ENCODE measurements at places on chromosomes 5 and 9.

- H3K4me1 ChIP-seq = no peaks in the 10 kb centered on the region
- DNase-seq = no peak
- H3K36me3 ChIP-seq = no peaks in the 10 kb centered on the region
- no peaks in the 10 kb centered on the region for H3K27me3 ChIP-seq
- no peak overlapping the region for H3K4me3 ChIP-seq
Measured at GRCh38 chr5:156716591-156717380, 133.3 kb upstream of the PPP1R2B start.

DNA sequence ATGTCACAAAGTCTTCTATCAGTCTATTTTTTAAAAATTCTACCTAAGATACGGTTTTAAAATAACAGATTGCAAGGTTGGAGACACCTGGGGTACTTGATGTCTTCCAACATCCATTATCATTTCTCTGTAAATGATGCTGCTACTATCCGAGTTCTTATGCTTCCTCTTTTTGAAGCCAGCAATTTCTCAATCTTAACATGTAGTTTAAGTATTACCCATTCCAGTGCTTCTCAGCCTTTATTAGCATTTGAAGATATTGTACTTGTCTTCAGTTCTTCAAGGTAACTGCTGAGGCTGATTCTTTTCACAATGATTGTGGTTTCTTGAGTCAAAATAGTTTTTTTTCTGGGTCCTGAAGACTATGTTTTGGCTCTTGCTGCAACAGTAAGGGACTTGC, 96.4 kb upstream of the SELENOP start:
- H3K36me3 ChIP-seq = no peaks in the 10 kb centered on the region
- H3K27me3 ChIP-seq = peaks cover 62% of the 10 kb centered on the region
- peak overlapping the region; percentile 91 for H3K4me3 ChIP-seq
- H3K4me1 ChIP-seq = peaks cover 7% of the 10 kb centered on the region
- no peak overlapping the region for H3K27ac ChIP-seq
- no peak for DNase-seq

- H3K36me3 ChIP-seq = peaks cover 4% of the 10 kb centered on the region
- H3K27me3 ChIP-seq = no peaks in the 10 kb centered on the region
- H3K4me1 ChIP-seq = no peaks in the 10 kb centered on the region
- no peak for DNase-seq
- H3K4me3 ChIP-seq = no peak overlapping the region
Measured at GRCh38 chr5:39282561-39282960, 63.2 kb upstream of the FYB1 start.

DNA sequence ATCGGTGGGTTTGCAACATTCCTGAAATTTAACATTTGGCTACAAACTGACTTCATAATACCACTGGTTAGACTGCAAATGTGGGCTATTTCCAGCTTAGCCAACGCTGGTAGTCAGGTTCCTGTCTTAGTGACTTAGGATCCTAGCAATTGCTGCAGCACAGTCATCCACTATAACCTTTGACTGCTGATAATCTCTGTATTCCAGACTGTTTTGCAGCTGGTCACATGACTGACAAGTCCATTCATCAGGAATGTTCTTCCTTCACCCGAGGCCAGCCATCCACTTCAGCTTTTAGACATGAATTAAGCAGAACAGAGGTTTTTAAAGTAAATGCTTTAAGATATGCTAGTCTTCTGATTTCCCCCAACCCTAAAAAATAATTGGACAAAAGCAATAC, 425.9 kb upstream of the MPDZ start:
- H3K27me3 ChIP-seq = no peaks in the 10 kb centered on the region
- H3K4me1 ChIP-seq = peaks cover 8% of the 10 kb centered on the region
- no peak overlapping the region for H3K27ac ChIP-seq
- no peak overlapping the region for H3K4me3 ChIP-seq
- no peaks in the 10 kb centered on the region for H3K36me3 ChIP-seq
- no peak for DNase-seq

DNA sequence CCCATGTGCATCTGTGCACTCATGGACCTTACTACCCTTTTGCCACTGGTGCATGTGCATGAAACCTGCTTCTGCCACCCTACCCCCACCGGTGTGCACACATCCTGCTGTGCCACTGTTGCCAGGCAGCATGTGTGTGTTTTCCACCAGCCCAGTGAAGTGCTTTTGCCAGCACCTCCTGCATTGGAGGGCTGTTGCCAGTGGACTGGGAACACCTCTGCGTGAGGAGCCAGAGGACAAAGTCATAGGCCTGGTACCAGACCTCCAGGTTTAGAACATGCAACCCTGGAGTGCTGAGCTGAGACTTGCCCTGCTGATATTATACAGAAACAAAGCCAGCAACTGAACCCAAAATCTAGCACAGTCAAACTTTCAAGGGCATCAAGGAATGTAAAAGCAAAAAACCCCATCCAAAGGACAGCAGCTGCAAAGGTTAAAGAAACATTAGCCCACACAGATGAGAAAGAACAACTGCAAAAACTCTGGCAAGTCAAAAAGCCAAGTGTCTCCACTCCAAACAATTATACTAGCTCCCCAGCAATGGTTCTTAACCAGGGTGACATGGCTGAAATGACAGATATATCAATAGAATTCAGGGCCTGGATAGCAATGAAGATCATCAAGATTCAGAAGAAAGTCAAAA, 70.6 kb upstream of the PTPN3 start:
- no peak overlapping the region for H3K27ac ChIP-seq
- no peak overlapping the region for H3K4me3 ChIP-seq
- H3K27me3 ChIP-seq = peaks cover 9% of the 10 kb centered on the region

GRCh38 chr9:96382175-96382574, 1.3 kb downstream of the SLC35D2 start:
- H3K36me3 ChIP-seq = peaks cover 14% of the 10 kb centered on the region
- no peak overlapping the region for H3K4me3 ChIP-seq
- peaks cover 15% of the 10 kb centered on the region for H3K27me3 ChIP-seq
- H3K27ac ChIP-seq = no peak overlapping the region
- H3K4me1 ChIP-seq = peaks cover 38% of the 10 kb centered on the region

DNA sequence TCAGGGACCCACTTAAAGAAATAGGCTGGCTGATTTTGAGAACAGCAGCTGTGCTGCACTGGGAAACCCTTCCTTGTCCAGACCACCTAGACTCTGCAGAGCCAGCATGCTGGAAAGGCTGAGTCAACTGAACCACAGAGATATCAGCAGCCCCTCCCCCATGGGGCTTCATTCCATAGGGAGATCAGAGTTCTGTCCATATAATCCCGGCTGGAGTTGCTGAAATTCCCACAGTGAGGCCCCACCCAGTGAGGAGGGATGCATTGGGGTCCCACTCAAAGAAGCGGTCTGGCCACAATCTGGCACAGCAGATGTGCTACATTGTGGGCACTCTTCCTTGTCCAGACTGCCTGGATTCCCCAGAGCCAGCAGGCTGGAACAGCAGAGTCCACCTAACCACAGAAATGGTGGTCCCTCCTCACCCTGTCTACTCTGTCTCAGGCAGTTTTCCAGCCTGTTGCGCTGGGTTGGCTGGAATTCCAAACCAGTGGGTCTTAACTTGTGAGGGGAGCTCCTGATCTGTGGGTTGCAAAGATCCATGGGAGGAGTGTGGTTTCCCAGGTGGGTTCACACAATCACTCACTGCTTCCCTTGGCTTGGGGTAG, 127.1 kb downstream of the RNF180 start:
- H3K27me3 ChIP-seq = peaks cover 4% of the 10 kb centered on the region
- no peak overlapping the region for H3K27ac ChIP-seq
- H3K36me3 ChIP-seq = no peaks in the 10 kb centered on the region
- H3K4me1 ChIP-seq = no peaks in the 10 kb centered on the region
- peak; percentile 8 for DNase-seq

DNA sequence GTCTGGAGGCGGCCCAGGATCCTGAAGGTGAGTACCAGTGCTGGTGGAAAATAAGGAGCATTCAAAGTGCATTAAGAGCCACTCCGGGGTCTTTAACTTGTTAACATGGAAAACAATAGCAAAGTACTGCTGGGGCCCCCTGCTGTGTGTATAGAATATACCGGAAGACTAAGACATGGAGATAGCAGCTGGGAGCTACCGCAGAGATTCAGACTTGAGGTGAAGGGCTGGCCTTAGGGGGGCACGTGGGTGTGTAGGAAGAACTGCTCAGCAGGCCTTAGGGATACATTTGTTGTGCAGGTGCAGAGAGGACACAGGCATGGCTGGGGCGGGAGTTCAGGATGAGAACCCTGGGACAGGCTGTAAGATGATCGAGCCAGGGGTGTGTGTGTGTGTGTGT, 1.2 kb upstream of the DMRT1 start:
- peak overlapping the region; percentile 44 for H3K4me3 ChIP-seq
- H3K36me3 ChIP-seq = no peaks in the 10 kb centered on the region
- no peak for DNase-seq
- peaks cover 94% of the 10 kb centered on the region for H3K27me3 ChIP-seq
- H3K4me1 ChIP-seq = peaks cover 22% of the 10 kb centered on the region

DNA sequence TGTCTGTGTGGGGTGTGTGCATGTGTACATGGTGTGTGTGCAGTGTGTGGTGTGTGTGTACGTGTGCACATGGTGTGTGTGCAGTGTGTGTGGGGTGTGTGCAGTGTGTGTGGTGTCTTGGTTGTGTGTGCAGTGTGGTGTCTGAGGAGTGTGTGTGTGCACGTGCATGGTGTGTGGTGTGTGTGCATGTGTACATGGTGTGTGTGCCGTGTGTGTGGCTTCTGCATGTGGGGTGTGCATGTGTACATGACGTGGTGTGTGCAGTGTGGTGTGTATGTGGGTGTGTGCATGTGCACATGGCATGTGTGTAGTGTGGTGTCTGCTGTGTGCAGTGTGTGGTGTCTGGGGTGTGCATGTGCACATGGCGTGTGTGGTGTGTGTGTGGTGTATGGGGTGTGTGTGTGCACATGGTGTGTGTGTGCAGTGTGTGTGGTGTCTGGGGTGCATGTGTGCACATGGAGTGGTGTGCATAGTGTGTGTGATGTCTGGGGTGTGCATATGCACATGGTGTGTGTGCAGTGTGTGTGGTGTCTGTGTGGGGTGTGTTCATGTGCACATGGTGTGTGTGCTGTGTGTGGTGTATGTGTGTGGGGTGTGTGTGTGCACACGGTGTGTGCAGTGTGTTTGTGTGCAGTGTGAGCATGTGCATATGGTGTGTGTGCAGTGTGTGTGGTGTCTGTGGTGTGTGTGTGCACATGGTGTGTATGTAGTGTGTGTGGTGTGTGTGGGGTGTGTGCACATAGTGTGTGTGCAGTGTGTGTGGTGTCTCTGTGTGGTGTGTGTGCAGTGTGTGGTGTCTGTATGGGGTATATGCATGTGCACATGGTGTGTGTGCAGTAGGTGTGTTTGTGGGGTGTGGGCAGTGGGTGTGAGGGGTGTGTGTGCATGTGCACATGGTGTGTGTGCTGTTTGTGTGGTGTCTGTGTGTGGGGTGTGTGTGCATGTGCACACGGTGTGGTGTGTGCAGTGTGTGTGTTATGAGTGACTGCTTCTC, 40.6 kb upstream of the ZNG1F start:
- H3K4me3 ChIP-seq = no peak overlapping the region
- no peaks in the 10 kb centered on the region for H3K4me1 ChIP-seq

DNA sequence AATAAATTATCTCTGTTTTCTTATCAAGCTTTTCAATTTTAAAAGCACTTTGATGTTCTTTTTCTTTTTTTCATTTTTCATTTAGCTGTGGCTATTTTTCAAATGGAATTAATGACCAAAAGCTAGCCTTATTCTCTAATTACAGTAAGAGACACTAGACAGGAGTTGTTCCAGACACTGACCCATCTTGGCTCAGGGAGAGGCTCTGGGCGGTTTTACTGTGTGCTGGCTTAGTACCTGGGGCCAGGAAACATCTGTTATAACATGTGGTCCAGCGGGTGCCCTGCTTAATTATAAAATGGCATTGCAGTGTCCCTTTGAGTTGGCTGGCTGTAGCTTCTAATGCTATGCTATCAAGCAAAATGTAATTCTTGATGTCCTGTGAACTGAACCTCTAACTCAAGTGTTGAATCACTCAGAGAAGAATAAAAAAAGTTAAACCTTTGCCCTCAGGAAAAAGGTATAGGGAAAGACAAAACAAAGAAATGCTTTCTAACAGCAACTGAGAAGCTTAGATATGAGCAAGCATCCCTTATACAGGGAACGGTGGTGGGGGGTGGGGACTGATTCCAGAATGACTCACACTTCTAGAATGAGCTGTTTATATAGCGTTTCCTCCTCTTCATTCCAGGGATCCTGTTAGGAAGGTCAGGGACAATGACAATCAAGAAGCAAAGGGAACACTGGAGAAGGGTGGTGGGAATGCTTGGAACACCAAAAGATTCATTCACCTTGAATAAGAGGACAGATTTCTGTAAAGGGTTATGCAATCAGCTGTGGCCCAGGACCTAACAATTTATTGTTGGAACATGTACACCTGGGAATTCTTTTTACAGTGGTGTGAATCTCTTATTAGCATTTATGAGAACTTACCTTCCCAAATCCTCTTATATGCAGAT, 58.7 kb upstream of the NFIB start:
- no peak overlapping the region for H3K4me3 ChIP-seq
- H3K4me1 ChIP-seq = peaks cover 14% of the 10 kb centered on the region
- DNase-seq = no peak

DNA sequence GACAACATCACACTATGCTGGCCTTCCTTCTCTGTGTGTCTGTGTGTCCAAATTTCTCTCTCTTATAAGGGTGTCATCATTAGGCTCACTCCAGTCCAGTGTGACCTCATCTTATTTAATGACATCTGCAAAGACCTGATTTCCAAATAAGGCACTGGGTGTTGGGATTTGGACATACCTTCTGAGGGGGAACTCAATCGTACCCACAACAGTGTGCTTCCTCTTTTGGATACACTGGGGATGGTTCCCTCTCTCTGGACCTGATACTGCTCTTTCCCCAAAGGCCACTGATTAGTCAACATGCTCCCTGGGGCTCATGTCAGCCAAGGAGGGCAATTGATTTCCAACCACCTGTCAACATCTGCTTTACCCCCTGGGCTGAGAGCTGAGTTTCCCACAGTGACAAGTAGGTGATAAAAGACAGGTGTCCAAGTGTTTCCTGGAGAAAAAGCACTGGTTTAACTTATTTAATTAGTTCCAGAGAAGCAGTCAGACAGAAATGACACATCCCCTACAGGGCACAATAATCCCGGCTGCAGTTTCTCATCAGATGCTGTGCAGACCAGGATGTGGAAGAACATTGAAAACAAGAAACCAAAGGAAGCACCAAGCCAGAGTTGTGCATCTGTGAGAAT, 17.8 kb upstream of the CEP72 start:
- H3K36me3 ChIP-seq = no peaks in the 10 kb centered on the region
- H3K27me3 ChIP-seq = peaks cover 90% of the 10 kb centered on the region
- H3K27ac ChIP-seq = no peak overlapping the region
- H3K4me3 ChIP-seq = no peak overlapping the region
- DNase-seq = no peak

DNA sequence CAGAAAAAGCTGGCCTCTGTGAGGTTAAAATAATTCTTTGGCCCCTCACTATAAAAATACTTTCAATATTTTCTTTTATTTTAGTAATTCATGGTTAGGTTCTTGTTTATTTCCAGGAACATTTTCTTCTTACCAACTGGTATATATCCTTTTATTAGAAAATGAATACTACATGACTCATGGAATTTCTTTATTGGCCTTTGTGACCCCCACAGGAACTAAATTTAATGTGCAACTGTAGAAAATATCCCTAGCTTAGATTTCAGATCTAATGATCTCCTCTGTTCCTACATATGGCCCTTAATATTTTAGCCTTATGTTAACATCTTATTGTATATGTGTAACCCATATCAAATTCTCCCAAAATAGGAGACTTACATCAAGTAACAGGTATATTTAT, 429.9 kb downstream of the NR2F1-AS1 start:
- DNase-seq = no peak
- H3K27ac ChIP-seq = no peak overlapping the region
- no peaks in the 10 kb centered on the region for H3K27me3 ChIP-seq
- peaks cover 42% of the 10 kb centered on the region for H3K4me1 ChIP-seq
- H3K36me3 ChIP-seq = no peaks in the 10 kb centered on the region
- no peak overlapping the region for H3K4me3 ChIP-seq

All from nephron progenitor cell (in vitro differentiated cells).